HepG2 (cell line): ENCODE measurements at places on chromosomes 3 and 15.
A peak's percentile ranks its signal among the peaks of the same experiment; 100 is the strongest.

GRCh38 chr15:46778876-46779275 is 938.4 kb upstream of the SEMA6D start:
- H3K4me1 ChIP-seq: no peaks in the 10 kb centered on the region
- H3K36me3 ChIP-seq: no peaks in the 10 kb centered on the region
- H3K27ac ChIP-seq: no peak overlapping the region
- H3K27me3 ChIP-seq: no peaks in the 10 kb centered on the region
- no peak overlapping the region for H3K4me3 ChIP-seq

- no peak overlapping the region for H3K27ac ChIP-seq
- no peak overlapping the region for H3K4me3 ChIP-seq
- no peaks in the 10 kb centered on the region for H3K36me3 ChIP-seq
- no peaks in the 10 kb centered on the region for H3K27me3 ChIP-seq
- peak; percentile 29 for DNase-seq
These were observed 5.4 kb upstream of the SENP7 start for GRCh38 chr3:101518421-101518871.

DNA sequence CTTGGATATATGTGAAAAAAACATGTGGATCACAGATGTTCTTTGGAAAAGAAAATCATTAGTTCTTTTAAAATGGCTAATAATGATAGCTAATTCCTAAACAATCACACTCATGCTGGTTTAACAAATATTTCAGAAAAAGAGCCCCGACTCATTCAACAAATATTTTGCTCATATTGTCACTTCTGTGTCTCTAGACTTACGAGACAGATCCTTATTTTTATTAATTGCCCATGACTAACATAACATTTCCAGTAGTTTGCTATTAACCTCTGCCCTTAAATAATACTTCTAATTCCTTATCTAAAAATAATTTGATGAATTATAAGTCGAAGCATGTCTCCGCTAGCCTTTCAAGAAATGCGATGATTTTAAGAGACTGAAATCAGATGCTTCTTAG is 70.4 kb downstream of the SATB1 start:
- no peaks in the 10 kb centered on the region for H3K27me3 ChIP-seq
- H3K36me3 ChIP-seq: no peaks in the 10 kb centered on the region
- H3K4me1 ChIP-seq: no peaks in the 10 kb centered on the region

DNA sequence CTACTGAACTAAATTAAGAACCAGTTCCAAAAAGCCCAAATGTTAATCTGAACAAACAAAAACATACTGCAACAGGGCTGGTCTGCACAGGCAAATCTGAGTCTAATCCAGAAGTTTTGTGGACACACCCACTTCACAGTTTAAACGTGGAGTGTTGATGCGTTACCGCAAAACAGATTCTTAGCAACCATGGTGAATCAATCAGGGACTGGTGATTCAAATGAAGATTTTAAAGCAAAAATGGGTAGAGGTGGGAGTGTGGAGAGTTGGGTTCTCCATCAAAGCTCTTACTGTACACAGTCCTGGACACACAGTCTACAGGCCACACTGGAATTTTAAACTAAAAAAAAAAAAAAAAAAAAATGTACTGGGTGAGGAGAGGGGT is 5.2 kb downstream of the ANXA2 start:
- H3K4me3 ChIP-seq: no peak overlapping the region
- peak overlapping the region; percentile 96 for H3K27ac ChIP-seq
- no peaks in the 10 kb centered on the region for H3K27me3 ChIP-seq
- DNase-seq: peak; percentile 77
- H3K36me3 ChIP-seq: peaks cover 12% of the 10 kb centered on the region
- H3K4me1 ChIP-seq: peaks cover 92% of the 10 kb centered on the region

GRCh38 chr3:146967783-146968182 is 362.6 kb upstream of the PLSCR5 start:
- no peaks in the 10 kb centered on the region for H3K27me3 ChIP-seq
- H3K4me1 ChIP-seq: no peaks in the 10 kb centered on the region
- no peak overlapping the region for H3K27ac ChIP-seq

- no peaks in the 10 kb centered on the region for H3K36me3 ChIP-seq
- no peaks in the 10 kb centered on the region for H3K4me1 ChIP-seq
- DNase-seq: peak; percentile 12
- H3K27ac ChIP-seq: no peak overlapping the region
These were observed 422.2 kb downstream of the GBE1 start for GRCh38 chr3:81339040-81339845.

DNA sequence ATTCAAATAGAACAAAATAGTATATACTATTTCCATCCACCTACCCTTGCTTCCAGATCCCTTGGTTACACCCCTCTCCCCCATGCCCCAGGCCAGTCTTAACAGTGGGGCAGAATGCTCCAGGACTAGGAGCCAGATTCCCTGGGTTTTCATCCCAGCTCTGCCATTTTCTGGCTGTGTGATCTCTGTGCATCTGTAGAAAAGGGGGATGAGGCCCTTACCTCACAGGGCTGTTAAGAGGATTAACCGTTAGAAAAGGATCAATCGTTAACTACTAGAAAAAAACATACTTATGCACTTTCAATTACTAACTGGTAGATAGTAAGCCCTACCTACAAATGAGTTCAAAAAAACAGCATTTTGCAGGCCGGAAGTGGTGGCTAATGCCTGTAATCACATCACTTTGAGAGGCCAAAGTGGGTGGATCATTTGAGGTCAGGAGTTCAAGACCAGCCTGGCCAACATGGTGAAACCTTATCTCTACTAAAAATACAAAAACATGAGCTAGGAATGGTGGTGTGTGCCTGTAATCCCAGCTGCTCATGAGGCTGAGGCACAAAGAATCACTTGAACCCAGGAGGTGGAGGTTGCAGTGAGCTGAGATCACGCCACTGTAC is 11.7 kb downstream of the EBLN2 start:
- peak; percentile 15 for DNase-seq
- peaks cover 8% of the 10 kb centered on the region for H3K4me1 ChIP-seq
- no peak overlapping the region for H3K27ac ChIP-seq
- no peak overlapping the region for H3K4me3 ChIP-seq
- no peaks in the 10 kb centered on the region for H3K36me3 ChIP-seq
